ENCODE measurements at places on chromosomes 5 and 9. TPM values are rescaled to one million over a fixed set of nuclear protein-coding genes. Genes with fewer than 3 reads are reported as not detected.

DPP7 gene
- 20.4 TPM for total RNA-seq

AOPEP gene
- 133 TPM for total RNA-seq

FAM78A gene
- total RNA-seq, result 10.6 TPM

SV2C gene
- total RNA-seq, result 0.18 TPM

GPR151 gene
- total RNA-seq, result not detected

PCDHGA5 gene
- total RNA-seq, result 8.7 TPM

PCAT7 gene
- 0.06 TPM for total RNA-seq

SCAI gene
- total RNA-seq, result 21.7 TPM

KIF27 gene
- 11.5 TPM for total RNA-seq

CYFIP2 gene
- total RNA-seq, result 150 TPM

CCNI2 gene
- total RNA-seq, result 4.5 TPM

CHSY3 gene
- total RNA-seq, result 5.1 TPM

GZMA gene
- 1.8 TPM for total RNA-seq

SOX30 gene
- 0.06 TPM for total RNA-seq

LCN2 gene
- 7.1 TPM for total RNA-seq

LRRC19 gene
- total RNA-seq, result 12.1 TPM

Data from metanephros (tissue), 2 donors.